ENCODE measurements at places on chromosomes 4 and X.

DNA sequence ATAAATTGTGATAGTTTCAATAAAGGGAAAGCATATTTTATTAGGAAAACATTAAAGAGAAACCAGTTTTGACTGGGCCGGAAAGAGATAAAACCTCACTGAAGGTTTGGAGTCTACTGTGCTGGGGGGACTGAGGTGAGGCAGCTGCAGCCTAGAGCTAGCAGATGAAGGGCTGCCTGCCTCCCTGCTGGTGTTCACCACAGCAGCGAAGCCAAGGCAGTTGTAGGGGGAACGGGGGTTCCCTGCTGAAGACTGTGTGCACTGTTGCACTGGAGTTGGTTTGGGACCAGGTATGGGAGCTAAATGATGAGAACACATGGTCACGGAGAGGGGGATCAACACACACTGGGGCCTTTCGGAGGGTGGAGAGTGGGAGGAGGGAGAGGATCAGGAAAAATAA lies 546.5 kb upstream of the SMIM31 start:
- no peak for DNase-seq

DNA sequence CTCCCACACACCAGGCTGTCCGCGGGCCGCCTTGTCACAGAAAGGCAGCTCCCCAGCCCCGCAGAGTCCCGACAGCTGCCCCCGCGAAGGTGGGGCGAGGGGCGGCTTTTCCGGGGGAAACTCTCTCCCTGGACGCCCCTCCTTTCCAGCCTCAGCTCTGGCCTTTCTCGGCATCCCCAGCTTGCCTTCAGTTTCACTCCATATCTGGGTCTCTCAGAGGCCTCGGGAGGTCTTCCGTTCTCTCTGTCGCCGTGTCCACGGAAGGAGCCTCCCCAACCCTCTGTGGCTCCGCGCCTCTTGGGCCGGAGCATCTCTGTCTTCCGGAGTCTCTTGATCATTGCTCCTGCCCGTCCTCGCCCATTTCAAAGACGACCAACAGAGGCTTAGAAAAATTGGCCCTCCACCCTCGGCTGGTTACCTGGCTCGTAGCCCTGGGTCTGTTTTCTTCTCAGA lies 6.1 kb upstream of the MSX1 start:
- DNase-seq = no peak

GRCh38 chr4:119113033-119113655 lies 22.5 kb upstream of the MYOZ2 start:
- peak; percentile 93 for DNase-seq

GRCh38 chr4:179858221-179858620 lies 2385.0 kb upstream of the TENM3 start:
- no peak for DNase-seq

DNA sequence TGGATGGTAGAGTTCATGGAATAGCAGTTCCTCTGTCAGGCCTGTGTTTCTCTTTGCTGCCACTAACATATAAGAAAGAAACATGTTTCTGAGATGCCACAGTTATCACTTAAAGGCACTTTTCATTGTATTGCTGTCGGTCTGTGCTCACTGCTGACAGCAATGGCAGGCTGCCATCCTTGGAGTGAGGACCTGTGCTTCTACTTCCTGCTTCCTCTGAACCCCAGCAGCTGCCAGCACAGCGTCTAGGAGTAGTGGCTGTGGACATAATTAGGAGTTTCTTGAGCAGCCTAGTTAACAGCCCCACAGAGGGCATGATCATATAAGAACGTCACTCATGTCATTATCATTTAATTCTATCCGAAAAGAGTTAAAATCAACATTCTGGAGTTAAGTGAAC lies 30.5 kb downstream of the F11 start:
- DNase-seq = no peak

DNA sequence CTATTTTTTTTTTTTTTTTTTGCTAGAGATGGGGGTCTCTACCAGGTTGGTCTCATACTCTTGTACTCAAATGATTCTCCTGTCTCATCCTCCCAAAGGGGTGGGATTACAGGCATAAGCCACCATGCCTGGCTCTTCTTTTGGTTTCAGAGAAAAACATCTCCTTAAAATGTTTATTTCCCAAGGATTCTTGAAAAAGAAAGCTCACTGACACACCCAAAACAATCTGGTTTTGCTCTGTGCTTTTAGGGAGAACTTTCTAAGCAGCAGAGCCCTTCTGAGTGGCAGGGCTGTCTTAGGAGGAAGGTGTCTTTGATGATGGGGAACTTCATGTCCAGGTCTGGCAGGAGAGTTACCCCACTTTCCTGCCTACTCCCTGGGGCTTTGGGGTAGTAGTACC lies 1.2 kb downstream of the SOD3 start:
- DNase-seq = no peak

GRCh38 chr4:4724321-4724720 lies 135.1 kb upstream of the MSX1 start:
- no peak for DNase-seq

- DNase-seq = no peak
Observed at GRCh38 chr4:139007640-139008039, 7.9 kb upstream of the NOCT start.

DNA sequence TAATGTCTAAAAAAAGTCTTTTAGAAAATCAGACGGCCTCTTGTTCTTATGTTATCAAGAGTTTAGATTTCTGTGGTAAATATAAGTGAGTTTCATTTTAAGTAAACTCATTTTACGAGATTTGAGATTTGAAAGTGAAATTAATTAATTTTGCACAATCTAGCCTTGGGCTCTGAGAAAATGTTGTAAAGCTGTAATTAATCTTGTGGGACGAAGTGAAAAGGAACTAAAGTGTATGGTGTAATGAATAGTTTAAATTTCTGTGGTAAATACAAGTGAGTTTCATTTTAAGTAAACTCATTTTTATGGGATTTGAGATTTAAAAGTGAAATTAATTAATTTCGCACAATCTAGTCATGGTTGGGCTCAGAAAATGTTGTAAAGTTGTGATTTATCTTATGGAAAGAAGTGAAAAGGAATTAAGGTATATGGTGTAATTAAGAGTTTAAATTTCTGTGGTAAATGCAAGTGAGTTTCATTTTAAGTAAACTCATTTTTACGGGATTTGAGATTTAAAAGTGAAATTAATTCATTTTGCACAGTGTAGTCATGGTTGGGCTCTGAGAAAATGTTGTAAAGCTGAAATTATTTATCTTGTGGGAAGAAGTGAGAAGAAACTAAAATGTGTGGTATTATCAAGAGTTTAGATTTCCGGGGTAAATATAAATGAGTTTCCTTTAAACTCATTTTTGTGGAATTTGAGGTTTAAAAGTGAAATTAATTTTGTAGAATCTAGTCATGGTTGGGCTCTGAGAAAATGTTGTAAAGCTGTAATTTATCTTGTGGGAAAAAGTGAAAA lies 1.6 kb downstream of the SCML1 start:
- peak; percentile 19 for DNase-seq

DNA sequence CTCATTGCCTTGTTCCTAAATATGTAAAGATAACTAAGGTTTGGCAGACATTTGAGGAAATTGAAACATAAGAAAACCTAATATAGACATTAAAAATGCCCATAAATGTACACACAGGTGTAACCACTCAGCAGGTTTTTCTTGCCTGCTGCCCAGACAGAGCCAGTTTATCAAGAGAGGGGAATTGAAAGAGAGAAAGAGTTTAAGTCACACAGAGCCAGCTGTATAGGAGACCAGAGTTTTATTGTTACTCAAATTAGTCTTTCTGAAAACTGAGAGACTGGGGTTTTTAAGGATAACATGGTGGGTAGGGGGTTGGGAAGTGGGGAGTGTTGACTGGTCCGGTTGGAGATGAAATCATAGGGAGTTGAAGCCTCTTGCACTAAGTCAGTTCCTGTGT lies 119.0 kb downstream of the CFAP299 start:
- no peak for DNase-seq

DNA sequence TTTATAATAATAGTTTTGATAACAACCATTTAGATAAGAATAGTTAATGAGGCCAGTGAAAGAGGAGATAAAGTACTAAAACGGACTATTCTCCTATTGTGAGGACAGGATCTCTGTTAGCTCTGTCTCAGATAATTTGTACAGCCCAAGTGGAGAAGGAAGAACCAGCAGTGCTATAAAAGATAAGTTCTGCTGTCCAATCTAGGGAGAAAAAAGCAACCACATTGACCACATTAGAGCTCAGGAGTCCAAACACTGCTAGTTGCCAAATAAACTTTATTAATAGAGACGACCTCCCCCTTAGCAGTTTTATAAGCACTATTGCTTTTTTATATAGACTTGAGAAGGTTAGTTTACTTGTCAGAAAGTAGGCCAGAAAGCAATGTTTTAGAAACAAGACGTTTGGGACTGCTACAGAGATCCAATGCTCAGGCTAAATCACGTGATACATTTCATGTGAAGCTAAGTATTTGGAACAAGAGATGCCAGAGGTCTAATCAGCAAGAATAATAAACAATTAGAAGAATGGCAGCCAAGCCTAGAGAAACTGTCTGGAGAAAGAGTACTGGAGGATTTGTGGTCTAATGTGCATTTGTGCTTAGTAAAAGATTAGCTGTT lies 15.9 kb downstream of the IL15 start:
- peak; percentile 48 for DNase-seq

- no peak for DNase-seq
Observed at GRCh38 chr4:173243917-173244658, 75.5 kb downstream of the GALNT7 start.

DNA sequence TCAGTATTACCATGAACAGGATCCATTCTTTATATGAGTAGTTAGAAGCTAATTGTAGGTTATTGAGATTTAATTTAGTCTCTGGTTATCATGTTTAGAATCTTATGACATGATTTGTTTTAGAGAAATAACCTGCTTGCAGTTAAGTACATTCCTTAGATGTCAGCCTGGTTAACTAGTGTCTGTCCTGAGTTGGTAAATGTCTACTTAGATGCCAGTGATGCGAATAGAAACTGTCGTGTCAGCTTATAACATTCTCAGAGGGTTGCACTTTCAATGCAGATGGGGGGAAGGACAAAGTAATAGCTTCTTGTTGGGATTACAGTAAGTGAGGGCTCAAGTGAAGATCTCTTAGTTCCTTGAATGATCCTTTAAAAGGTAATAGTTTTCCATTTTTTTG lies 227.8 kb upstream of the SPRY1 start:
- DNase-seq = peak; percentile 41

- peak; percentile 82 for DNase-seq
Observed at GRCh38 chr4:56764775-56765174, 56.7 kb downstream of the SPINK2 start.

- DNase-seq = no peak
Observed at GRCh38 chr4:80204433-80205011, 7.2 kb downstream of the PRDM8 start.

GRCh38 chrX:108163333-108164082 lies 71.9 kb downstream of the ATG4A start:
- DNase-seq = no peak

- no peak for DNase-seq
Observed at GRCh38 chr4:88382621-88383020, 4.0 kb downstream of the HERC6 start.

GRCh38 chrX:114959729-114960128 lies 57.7 kb downstream of the IL13RA2 start:
- DNase-seq = peak; percentile 3

DNA sequence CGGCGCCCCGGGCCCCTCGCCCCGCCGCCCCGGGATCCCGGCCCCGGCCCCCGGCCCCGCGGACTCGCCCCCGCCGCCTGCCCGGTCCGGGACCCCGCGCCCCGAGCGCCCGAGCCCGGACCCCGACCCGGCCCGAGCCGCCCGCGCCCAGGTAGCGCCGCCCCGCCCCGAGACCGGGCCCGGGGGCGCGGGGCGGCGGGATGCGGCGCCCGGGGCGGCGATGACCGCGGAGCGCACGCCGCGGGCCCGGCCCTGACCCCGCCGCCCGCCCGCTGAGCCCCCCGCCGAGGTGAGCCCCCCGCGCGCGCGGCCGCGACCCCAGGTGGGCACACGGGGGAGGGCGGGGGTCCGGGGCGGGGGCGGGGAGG lies 224 bp downstream of the FGFRL1 start:
- no peak for DNase-seq

DNA sequence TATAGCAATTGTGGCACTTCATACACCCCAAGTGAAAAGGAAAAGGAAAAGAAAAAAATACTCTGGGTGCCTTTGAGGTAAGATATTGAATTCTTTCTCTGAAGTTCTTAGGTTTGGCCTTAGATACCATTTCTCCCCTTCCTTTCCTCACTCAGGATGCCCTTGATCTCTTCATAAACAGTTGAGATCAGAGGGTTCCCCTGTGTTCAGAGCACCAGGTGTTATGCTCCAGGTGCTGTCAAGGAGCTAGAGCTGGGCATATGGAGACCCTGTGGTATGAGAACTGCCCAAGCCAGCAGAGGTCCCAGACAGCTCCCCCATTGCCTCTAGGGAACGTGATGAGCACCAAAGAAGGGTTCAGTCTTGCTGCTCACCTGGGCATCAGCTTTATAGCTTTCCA lies 17.1 kb upstream of the CD40LG start:
- DNase-seq = no peak

- no peak for DNase-seq
Observed at GRCh38 chrX:69178592-69178991, 13.3 kb upstream of the PJA1 start.

DNA sequence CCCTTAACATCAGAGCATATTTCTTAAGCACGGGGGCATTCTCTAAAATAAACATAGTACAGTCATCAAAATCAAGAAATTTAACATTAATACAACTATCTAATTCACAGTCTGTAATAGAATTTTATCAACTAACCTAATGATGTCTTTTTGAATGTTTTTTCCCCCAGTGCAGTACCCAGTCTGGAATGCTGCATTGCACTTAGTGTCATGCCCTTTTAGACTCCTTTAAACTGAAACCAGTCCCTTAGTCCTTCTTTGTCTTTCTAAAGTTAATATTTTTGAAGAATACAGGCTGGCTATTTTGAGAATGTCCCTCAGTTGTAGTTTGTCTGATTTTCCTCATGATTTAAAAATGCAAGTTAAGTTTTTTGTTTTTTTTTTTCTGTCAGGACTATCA lies 9.5 kb downstream of the ENPEP start:
- DNase-seq = no peak

DNA sequence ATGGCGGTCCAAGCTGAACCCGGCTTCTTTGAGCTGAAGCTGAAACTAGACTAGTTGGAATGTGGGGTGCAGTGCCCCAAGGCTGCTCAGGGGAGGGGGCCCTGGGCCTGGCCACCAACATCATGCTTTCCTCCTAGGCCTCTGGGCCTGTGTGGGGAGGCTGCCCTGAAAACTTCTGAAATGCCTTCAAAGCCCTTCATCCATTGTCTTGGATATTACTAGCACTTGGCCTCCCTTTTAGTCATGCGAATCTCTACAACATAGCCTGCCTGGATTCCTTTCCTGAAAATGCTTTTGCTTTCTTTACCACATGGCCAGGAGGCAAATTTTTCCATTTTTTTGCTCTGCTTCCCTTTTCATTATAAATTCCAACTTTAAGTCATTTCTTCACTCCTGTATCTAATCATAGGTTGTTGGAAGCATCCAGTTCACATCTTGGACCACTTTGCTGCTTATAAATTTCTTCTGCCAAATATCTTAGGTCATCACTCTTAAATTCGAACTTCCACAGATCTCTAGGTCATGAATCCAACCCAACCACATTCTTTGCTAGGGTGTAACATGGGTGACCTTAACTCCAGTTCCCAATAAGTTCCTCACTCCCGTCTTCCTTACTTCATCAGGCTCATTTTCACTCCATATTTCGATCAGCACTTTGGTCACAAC lies 103.4 kb downstream of the DDIT4L start:
- DNase-seq = no peak

- DNase-seq = no peak
Observed at GRCh38 chr4:2048831-2049230, 10.3 kb upstream of the NAT8L start.

Measured in fibroblast of skin of right biceps (primary cell).